ENCODE measurements at places on chromosomes 7 and 10.

GRCh38 chr7:151838861-151839381, 38.0 kb downstream of the PRKAG2 start:
- DNase-seq = no peak

DNA sequence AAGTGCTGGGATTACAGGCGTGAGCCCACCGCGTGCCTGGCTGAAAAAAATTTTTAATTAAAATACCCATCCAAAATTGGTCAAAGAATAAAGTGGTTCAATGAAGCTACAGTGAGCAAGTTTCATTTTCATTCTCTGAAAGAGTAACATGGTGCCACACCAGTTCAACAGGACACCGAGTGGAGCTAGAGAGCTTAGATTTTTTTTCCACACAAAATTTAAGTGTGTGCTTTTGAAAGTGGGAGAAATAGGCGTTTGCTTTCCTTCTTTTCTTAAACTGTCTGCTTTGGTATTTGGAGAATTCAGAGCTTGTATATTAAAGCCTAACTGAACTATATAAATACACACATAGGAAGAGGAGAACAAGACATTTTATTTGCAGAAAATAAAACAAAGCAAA, 43.4 kb downstream of the BPGM start:
- no peak for DNase-seq

- DNase-seq = no peak
These were observed 222.7 kb downstream of the CACNB2 start for GRCh38 chr10:18362892-18363291.

DNA sequence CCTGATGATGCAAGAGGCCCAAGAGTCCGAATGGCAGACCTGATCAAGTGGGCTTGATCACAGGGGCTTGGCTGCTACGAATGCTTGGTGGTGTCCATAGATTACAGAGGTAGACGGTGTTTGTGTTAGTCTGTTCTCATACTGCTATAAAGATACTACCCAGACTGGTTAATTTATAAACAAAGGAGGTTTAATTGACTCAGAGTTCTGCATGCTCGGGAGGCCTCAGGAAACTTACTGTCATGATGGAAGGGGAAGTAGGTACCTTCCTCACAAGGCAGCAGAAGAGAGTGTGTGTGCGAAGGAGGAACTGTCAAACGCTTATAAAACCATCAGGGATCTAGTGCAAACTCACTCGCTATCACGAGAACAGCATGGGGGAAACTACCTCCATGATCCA, 268.9 kb upstream of the KLF6 start:
- no peak for DNase-seq

DNA sequence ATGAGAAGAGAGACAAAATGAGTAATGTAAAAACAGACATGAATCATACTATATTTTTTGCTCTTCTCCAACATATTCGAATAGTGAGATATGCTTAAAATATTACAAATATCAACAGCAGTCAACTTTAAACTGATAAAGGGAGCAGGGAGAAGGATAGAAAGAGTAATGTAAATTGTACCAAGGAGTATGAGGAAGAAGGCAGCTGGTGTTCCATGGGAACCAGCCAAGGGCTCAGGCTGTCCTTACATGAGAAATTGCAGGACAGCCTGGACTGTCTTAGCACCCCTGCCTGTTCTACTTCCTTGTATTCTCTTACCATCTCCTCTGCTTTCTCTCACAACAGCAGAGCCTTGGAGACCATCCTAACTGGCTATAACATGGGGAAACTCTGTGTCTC, 128.7 kb downstream of the TSPAN12 start:
- no peak for DNase-seq

GRCh38 chr7:134368851-134369544, 52.3 kb upstream of the SLC35B4 start:
- no peak for DNase-seq

DNA sequence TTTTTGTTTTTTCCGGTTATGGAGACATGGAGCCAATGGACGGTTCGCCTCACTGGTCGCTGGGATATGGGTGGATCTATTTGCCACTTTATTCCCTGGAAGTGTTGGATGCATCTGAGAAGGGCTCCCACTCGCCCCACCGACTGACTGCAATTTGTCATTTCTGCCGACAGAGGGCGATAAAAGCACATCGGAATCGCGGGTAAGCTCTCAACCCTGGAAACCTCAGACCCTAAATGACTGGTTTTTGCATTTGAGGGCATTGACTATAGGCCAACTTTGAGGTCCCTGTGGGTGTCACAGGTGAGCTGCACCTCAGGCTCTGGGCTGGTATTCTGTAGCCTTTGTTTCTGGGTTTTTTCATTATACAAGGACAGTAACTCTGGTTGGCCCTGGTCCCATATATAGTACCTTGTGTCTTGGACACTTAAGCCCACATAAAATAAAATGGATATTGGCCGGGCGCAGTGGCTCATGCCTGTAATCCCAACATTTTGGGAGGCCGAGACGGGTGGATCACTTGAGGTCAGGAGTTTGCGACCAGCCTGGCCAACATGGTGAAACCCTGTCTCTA, 11.9 kb upstream of the OPALIN start:
- DNase-seq = peak; percentile 24

DNA sequence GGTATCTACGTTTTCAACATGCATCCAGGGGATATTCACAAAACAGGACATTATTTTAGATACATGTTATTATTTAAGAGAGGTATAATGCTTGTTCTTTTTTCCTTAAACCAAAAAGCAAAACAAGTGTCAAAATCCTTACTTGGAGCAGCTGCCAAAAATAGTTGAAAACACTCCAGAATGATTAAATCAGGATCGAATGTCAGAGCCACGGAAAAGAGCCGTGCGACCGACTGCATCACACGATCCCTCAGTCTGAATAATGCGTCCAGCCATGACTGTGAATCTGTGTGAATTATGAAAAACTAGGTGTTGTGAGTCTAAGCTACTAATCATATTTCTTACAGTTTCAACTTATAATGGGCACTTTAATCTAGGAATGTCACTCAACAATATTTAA, 126.0 kb downstream of the PARD3 start:
- no peak for DNase-seq

DNA sequence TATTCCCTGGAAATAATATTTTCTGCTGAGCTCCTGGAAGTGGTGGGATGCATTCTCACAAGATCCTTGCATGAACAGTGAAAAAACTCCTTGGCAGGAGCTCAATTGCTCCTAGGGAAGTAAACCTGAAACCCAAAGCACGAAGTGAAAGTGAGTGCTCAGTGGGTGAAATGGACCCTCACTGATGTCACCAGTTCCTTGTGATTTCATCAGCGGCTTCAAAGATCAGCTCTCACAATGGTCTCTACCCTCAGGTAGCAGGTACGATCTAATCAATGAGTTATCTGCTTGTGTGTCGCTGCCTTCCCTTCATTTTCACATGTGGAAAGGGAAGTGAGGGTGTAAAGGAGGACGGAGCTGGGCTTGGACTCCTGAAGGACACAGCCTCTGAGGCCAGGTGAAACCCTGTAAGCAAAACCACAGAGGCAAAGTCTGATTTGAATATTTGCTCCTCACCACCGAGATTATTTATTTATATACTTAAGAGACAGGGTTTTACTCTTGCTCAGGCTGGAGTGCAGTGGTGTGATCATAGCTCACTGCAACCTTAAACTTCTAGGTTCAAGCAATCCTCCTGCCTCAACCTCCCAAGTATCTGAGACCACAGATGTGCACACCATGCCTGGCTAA, 255.4 kb upstream of the LYZL1 start:
- DNase-seq = no peak

DNA sequence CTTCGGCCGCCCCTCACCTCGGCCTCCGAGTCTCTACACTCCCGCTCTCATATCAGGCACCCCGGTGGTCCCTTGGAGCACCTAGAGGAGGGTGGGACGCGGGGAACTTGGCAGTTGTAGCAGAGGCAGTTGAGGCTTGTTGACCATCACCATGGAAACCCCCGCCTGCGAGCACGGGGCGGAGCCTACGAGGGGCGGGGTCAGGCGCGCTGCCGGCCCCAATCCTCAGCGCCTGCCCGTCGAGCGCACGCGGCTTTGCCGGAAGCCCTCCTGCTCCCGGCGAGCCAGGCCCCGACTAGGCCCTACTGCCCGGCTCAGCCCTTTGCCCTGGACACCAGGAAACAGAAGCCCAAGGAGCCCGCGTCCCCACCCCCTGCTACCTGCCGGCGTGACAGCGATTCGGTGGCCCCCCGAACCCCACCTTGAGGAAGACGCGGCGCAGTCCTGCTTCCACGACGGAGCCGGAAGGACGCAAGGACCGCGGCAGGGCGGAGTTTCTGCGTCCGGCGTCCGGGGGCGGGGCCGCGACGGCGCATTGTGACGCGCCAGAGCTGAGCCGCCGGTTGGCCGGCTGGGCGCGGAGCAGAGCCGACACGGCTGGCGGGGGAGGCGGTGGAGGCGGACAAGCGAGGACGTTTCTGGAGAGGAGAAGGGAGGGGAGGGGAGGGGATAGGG, at the start of gene HNRNPF:
Gene HNRNPF (minus strand): TSS at position 477 of the 675 bp plus-strand sequence. CDS start 21,302 bp downstream, outside the sequence.
- peak; percentile 93 for DNase-seq

GRCh38 chr7:158763454-158764033, 58.9 kb upstream of the NCAPG2 start:
- no peak for DNase-seq

DNA sequence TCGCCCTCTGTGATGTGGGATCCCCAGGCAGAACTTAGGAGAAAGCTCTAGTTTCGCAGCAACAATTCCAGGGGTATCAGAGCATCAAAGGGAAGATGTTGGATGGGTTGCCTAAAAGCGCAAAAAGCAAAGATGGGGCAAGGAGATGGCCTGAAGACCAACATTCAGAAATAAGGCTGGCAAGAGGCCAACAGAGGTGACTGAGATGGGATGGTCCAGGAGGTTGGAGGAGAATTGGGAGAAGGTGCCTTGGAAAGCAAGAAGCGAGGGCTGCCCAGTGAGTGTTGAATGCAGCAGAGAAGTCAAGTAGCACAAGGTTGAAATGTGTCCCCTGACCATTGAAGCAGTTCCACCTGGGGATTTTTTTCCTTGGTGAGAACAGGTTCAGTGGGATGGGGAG, 38.4 kb upstream of the TMEM273 start:
- DNase-seq = no peak

DNA sequence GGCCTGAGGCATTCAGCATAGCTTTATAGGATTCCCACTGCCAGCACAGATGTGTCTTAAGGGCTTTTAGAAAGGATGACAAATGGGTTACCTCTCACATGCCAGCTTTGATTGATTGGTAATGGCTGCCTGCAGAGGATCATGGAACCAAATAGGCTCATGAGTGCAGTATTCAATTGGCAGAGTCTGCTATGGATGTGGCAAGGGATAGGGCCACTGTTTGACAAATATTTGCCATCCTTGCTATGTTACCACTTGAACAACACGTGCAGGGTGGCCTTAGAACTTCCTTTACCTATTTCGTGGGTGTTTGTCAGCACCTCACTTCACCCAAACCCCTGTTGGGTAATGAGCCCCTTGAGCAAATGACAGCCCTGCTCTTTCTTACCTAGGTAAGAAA, 139.2 kb downstream of the C10orf105 start:
- no peak for DNase-seq

DNA sequence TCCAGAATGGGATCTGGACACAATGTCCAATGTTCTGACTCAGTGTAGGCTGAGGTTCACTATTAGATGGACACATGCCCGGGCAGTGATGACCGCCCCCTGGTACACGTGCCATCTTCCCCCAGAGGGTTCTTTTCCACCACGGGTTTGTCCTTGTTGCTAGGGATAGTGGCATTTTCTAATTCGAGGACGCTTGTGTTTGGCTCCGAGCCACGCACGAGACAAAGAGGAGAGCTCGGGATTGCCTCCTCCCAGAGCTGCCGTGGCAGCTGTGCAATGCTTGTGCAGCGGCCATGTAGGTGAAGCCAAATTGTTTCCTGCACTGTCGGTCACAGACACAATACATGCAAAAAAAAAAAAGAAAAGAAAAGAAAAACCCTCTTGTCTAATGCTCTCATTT, 207.5 kb downstream of the PAXIP1 start:
- DNase-seq = peak; percentile 26

DNA sequence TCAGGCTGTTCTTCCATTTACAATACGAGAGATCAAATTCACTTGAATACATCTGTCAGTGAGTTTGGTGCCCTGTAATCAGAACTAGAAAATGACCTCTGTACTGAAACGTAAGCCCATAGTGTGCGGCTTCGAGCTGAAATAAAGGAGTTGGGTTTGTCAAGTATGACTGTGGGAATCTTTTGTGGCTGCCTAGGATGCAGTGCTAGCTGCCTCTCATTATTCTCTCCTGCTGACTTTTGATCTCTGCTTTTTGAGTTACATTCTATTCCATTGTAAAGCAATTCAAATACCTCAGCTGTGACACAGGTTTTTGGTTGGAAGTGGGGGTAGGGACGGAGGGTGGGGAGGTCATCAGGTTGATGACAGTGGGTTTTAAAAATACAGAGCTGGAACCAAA, 40.4 kb downstream of the ICA1 start:
- no peak for DNase-seq

GRCh38 chr7:10239695-10240345, 733.9 kb upstream of the PHF14 start:
- peak; percentile 63 for DNase-seq

DNA sequence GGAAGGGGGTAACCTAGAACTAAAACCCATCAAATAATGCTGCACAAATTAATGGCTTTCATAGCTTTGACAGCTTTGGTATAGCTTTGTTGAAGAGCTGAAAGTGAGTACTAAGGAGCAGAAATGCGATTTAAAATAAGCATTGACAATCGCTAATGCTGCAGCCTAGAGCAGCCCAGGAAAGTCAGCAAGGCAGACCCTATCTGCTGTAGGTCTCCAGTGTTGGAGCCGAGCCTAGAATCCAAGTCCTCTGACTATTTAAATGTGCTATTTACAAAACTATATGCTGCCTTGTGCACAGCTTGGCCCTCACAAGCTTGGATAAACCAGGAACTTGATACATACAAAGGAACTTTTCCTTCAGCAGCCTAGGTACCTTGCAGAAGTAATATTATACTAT, 64.9 kb upstream of the ASAH2 start:
- DNase-seq = no peak

- no peak for DNase-seq
These were observed 30.8 kb downstream of the SHH start for GRCh38 chr7:155781433-155781832.

DNA sequence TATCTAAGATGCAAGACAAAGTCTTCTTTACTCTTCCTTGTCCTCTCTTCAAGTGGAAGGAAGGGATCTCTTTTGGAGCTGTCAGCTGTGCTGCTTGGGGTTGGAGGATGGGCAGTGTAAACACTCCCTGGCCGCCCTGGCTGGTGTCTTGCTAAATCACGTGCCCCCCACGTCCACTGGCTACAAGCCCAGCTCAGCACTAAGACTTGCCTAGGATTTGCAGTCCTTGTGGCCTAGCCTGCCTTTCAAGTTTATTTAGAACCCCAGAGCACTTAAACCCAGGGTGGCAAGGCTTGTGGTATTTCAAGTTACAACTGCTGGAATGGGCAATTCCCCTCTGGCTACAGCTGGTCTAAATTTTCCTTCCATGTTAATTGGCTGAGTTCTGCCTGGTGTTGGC, 272.4 kb upstream of the MYO3A start:
- no peak for DNase-seq

GRCh38 chr10:32941357-32941756, 16.7 kb downstream of the ITGB1 start:
- no peak for DNase-seq

- DNase-seq = no peak
These were observed 7.6 kb upstream of the ORAI2 start for GRCh38 chr7:102425639-102426267.

Measured in NCI-H1436 (cell line).